ENCODE measurements at places on chromosomes 5 and 9. TPM values are rescaled to one million over a fixed set of nuclear protein-coding genes. Genes with fewer than 3 reads are reported as not detected.

The RXRA gene
- 11.5 TPM for polyA plus RNA-seq

The PRDM9 gene
- not detected for polyA plus RNA-seq

The S1PR3 gene
- 29.9 TPM for polyA plus RNA-seq

The SPINK6 gene
- polyA plus RNA-seq: not detected

The NR4A3 gene
- polyA plus RNA-seq: 8.2 TPM

The HACD4 gene
- 27.1 TPM for polyA plus RNA-seq

The NEURL1B gene
- polyA plus RNA-seq: 5.0 TPM

The CATSPER3 gene
- polyA plus RNA-seq: 0.32 TPM

The PCDHGA9 gene
- polyA plus RNA-seq: 3.2 TPM

The CD72 gene
- polyA plus RNA-seq: 0.64 TPM

The AFAP1L1 gene
- polyA plus RNA-seq: 3.0 TPM

The ABLIM3 gene
- polyA plus RNA-seq: 67.8 TPM

DNA sequence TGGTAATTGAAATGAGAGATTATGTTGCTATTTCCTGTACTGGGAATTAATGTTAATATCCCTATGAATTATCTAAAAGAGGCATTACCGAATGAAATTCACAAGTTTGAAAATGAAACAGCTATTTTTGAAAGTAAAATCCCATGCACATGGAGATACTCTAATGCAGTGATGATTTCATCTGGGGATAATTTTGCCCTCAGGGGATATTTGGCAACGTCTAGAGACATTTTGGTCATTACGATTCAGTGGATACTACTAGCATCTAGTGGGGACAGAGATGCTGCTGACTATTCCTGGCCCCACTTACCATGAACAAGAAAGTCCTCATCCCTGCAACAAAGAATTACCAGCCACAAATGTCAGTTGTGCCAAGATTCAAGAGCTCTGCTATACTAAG, 500.9 kb downstream of the EFNA5 start:
- no peak for DNase-seq

DNA sequence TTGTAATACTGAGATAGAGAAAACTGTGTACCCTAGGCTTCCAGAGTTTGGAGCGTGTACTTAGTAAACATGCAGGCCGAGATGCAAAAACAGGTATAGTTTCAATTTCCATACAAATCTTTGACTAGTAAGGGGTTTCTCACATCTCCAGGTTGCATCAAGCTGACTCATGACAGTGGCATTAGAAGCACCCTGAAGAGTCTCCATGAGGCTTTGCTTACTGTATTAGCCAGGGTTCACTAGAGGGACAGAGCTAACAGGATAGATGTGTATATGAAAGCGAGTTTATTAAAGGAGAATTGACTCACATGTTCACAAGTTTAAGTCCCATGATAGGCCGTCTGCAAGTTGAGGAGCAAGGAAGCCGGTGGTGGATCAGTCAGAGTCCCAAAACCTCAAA, 275.3 kb upstream of the CDH6 start:
- DNase-seq: peak; percentile 85

- DNase-seq: no peak
Observed at GRCh38 chr5:143354025-143354424, 49.5 kb downstream of the NR3C1 start.

- DNase-seq: no peak
Observed at GRCh38 chr5:148788636-148789035, 37.8 kb upstream of the ADRB2 start.

GRCh38 chr5:116469631-116470030, 105.0 kb downstream of the SEMA6A start:
- DNase-seq: no peak

GRCh38 chr5:34932947-34933346, 3.6 kb downstream of the DNAJC21 start:
- no peak for DNase-seq

- DNase-seq: no peak
Observed at GRCh38 chr5:78777901-78778300, 129.3 kb upstream of the LHFPL2 start.

- no peak for DNase-seq
Observed at GRCh38 chr5:501831-502184, 22.4 kb downstream of the SLC9A3 start.

DNA sequence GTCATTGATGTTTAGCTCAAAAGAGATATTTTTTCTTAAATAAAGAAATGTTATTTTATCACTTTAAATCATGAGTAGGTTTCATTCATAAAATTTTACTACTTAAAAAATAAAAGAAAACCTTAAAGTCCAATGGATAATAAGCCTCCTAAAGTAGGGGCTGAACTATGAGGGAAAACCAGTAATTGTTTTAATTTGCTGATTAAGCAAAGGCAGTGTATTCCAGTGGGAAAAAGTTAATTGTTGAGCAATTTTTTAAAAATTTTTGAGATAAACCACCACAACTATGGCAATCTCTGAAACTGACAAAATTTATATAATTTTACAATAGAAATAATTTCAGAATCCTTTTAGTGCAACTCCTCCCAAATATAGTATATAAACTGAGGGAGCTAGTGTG, 195.0 kb downstream of the FBXO4 start:
- no peak for DNase-seq

DNA sequence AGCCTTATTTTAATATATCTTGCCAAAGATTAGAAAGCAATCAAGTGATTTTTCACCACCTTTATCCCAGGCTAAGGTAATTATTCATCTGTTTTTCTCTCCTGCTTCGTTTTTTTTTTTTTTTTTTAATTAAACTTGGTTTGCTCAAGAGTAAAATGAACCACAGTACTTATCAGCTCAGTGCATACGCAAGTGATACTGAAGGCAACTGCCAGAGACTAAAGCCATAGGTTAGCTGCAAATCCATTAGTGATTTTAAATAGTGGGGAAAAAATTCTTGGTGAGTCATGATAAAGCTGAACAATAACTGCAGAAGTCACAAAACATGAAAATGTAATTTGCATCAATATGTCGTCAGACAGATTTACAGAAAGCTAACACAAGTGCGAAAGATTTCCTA, 829.1 kb downstream of the PTPRD start:
- peak; percentile 8 for DNase-seq

DNA sequence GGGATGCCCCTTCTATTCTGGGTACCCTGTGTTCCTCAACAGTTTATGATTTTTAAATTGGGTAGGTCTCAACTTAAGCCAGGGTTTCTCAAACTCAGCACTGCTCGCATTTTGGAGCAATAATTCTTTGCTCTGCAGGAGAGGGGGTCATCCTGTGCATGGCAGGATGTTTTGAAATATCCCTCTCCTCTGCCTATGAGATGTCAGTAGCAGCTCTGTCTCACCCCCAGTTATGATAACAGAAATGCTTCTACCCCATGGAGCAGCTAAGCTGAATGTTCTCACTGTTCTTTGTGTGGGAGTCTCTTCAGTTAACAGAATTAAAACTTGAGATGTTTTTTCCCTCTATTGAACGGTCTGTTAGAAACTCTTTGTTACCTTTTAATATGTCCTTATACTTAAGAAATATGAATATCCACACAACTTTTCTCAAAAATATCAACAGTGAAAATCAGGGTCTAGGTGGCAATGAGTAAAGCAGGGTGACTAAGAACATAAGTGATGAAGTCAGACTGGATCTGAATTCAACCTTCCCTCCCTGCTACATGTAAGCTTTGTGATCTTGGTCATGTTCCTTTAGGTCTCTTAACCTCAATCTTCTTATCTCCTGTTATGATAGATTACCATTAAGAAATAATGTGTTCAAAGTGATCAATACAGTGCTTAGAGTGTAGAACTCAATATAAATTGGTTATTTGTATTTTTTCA, 89.0 kb downstream of the CAMK4 start:
- DNase-seq: no peak

- DNase-seq: peak; percentile 72
Observed at GRCh38 chr5:139655727-139656271, 7.7 kb downstream of the CXXC5 start.

DNA sequence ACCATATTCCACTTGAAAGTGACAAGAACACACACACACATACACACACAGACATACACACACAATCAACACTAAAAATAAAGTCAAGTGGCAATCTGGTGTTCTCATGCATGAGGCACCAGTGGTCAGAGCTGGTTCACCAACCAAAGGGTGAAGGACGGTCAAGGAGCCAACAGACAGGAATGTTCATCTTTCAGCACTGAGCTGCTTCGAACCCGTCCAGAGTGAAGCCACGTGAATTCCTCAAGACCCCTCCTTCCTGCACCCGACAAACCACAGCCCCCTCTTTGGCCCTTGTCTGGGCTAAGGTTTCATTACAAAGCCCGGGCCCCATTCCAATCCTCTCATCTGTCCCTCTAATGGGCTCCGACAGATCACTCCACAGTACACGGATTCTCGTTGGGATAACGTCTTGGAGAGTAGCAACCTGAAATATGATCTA, 84.5 kb upstream of the SMIM23 start:
- DNase-seq: no peak

DNA sequence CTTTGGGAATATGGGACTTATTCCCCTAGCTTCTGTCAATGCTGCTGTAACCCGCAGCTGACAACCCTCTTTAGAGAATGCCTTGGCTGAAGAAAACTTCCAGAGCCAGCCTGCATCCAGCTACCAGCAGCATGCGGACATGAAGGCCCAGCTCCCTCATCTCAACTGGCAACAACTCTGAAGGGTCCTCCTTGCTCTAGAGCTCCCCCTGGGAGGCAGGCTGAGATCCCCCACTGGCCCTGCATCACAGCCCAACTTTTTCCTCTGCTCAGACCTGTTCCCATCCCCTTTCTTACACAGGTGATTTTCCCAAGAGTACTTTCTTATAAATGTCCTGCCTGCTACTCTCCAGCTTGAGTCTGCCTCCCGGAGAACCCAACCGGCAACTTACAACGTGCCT, 18.7 kb upstream of the WNT8A start:
- DNase-seq: no peak

GRCh38 chr5:68749077-68749476, 344.7 kb upstream of the SLC30A5 start:
- DNase-seq: no peak

GRCh38 chr5:15439801-15440200, 60.2 kb upstream of the FBXL7 start:
- DNase-seq: no peak

DNA sequence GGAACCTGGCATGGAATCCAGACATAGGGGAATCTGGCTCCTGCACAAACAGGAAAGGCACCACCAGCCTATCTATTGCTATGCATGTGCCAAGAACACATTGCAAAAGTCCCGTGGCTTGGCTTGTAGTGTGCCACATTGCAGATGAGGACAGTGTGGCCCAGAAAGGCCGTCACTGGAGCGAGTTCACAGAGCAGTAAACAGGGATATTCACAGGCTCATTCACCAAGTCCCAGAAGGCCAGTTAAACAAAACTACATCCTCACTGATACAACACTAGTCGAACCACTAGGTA, 39.6 kb upstream of the TRIM32 start:
- DNase-seq: no peak

GRCh38 chr9:134688231-134688630, 46.6 kb downstream of the COL5A1 start:
- DNase-seq: no peak

GRCh38 chr5:154806176-154806575, 44.2 kb downstream of the FAXDC2 start:
- DNase-seq: no peak

DNA sequence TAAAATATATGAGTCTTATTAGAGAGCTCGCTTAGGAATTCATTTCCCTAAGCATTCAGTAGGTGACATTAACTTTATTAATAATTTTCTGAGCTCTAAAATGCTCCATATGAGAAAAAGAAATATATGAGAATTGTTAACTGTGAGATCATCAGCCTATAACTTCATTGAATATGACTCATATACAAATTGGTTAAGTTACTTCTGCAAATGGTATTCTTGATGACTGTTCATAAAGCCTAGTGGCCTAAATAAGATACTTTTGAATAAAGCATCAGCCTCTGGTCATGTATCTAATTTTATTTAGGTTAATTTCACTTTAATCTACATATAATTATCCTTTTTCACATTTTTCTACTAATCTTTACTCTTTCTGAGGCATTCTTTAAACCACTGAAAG, 710.2 kb upstream of the ACO1 start:
- DNase-seq: peak; percentile 20

DNA sequence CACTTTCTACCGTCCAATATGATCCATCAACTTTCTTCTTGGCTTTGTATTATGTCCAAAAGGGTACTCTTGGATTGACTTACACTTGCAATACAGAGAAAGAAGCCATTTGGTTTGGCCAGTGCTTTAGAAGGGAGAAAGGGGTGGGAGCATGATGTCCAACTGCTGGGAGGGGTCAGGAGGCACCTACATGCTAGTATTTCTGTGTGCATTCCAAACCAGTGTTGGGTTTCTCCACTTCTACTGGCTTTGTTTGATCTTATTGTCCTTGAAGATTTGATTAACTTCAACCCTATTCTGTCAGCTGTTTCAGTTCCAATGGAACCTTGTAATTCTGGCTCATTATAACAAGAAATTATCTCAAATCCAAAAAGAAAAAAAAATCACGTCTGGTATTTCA, 27.6 kb downstream of the CYSTM1 start:
- DNase-seq: no peak

DNA sequence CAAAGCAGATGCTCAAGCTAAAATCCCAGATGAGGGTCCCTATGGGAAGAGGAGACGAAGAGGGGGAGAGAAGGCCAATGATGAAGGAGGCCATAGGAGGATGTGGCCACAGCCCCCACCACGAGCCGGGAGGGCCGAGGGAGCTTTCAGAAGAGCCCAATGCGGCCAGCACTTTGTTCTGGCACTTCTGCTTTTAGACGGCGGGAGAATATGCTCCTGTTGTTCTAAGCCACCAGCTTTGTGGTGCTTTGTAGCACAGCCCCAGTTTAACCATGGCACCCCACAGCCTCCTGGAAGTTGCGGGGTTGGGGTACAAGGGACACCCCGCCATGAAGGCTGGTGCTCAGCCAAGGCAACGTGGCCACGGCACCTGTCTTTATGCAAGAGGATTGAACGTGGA, 33.4 kb downstream of the LPCAT1 start:
- DNase-seq: no peak

GRCh38 chr5:76754668-76755078, 38.7 kb downstream of the F2R start:
- DNase-seq: no peak

DNA sequence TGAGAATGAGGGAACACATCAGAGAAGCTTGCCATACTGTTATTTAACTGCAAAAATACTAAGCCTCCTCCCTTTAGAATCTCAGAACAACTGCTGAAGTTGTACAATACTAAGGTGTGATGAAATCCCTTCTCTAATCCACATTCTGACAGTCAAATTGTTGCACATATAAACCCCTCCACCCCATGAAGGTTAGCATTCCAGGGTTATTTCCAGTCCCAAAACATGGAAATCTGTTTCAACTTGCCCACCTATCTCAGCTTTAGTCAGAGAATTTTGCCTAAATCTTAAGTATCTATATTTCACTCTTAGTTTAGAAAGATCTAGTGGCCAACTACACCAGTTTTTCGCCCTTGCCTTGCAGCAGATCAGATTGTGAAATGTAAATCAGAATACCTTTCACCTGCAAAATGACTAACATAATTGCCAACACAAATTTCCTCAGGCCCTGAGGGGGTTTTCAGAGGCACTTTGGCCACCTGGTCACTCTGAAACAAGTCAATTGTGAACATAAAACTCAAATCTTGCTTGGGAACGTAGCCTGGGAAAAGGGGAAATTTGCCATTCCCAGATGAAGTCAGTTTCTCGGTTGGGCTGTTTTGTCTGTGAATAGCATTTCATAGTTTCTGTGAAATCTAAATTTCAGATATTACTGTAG, 93.9 kb downstream of the EFNA5 start:
- no peak for DNase-seq

GRCh38 chr5:96569332-96569731, 92.8 kb upstream of the CAST start:
- DNase-seq: no peak

- DNase-seq: no peak
Observed at GRCh38 chr9:133945977-133946753, 46.0 kb downstream of the VAV2 start.

GRCh38 chr9:13809401-13809800, 504.5 kb downstream of the NFIB start:
- DNase-seq: no peak
